ENCODE measurements at places on chromosomes 2 and 18.

- peak; percentile 89 for DNase-seq
Measured at GRCh38 chr2:170236680-170237047, 58.7 kb downstream of the MYO3B start.

- peak; percentile 82 for DNase-seq
Measured at GRCh38 chr2:171541202-171541887, 19.1 kb downstream of the CYBRD1 start.

- DNase-seq = peak; percentile 75
Measured at GRCh38 chr2:159285929-159286708, at the start of gene WDSUB1. TSS of gene WDSUB1 (minus strand) at chr2:159286703. CDS start at chr2:159283069, 3,634 bp downstream.

DNA sequence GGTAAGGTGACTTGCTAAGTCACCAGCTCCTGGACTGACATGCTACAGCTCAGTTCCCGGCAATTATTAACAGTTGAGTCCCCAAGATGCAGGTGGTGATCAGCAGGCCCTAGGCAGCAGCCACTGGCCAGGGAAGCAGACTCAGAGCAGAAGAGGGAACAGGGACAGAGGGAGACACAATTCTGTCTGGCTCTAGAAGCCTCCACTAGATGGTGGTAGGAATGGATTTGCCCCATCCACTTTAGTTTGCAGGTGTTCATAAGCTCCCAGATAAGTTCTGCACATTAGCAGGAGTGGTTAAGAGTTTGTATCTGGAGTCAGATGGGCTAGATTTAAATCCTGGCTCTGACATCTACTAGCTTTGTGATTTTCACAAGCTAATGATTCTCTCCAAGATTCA is 25.5 kb upstream of the SLC1A4 start:
- no peak for DNase-seq

GRCh38 chr2:74385396-74385795 is 5.3 kb upstream of the DCTN1 start:
- DNase-seq = no peak
